ENCODE measurements at places on chromosomes 16 and 17. TPM values are rescaled to one million over a fixed set of nuclear protein-coding genes. Genes with fewer than 3 reads are reported as not detected.

HAS3 gene
- polyA plus RNA-seq = 0.19 TPM

RBFOX1 gene
- not detected for polyA plus RNA-seq

TNS4 gene
- polyA plus RNA-seq = not detected

KRT39 gene
- polyA plus RNA-seq = not detected

TMEM235 gene
- 0.02 TPM for polyA plus RNA-seq

DNA sequence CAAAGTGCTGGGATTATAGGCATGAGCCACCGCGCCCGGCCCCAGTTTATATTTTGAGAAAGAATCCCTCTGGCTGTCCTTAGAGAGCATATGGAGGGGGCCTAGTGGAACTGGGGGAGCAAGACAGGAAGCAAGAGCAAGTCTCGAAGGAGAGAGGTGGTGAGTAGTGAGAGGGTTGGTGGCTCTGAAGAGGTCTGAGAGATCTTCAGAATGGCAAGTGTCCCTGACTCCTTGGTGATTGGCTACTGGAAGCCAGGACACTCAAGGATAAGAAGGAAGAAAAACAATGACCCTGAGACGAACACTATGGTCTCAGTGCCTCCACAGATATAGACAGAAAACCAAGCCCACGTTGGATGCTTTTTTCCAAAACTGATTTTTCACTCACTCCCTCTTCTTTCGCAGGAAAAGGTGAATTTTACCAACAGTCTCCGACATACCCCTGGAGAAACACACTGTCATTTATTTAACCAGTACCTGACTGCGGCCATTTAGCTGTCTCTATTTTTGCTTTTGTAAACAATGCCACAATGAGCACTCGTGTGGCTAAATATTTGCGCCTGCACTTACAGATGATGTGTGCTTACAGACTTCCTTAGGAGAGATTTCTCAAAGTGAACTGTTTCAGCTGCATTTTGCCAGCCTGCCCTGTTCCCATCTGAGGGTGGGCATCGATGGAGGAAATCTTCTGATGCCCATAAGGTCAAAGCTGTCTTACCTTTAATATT is 15.9 kb upstream of the DOK4 start:
- H3K27ac ChIP-seq = no peak overlapping the region
- H3K27me3 ChIP-seq = no peaks in the 10 kb centered on the region
- no peaks in the 10 kb centered on the region for H3K36me3 ChIP-seq
- no peak for DNase-seq

DNA sequence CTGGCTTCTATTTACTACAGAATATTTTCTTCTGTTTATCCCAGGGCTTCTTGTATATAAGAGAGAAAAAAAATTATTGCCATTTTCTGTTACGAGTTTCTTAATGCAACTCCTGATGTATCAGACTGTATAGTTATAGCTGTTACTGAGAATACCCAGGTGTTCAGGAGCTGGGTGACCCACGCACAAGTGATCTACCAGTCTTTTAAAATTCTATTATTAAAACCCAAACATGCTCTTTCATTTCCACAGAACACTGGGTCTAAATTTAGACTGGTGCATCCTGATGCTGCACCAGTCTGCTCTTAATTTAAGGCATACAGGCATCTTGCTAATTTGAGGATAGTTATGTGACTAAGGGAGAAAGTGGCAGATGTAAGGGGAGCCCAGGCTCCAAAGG is 31.2 kb upstream of the NLRP1 start:
- no peak for DNase-seq
- no peaks in the 10 kb centered on the region for H3K36me3 ChIP-seq
- peaks cover 8% of the 10 kb centered on the region for H3K27me3 ChIP-seq
- H3K27ac ChIP-seq = no peak overlapping the region
- no peak overlapping the region for H3K4me3 ChIP-seq

GRCh38 chr17:28193241-28193640 is 125.8 kb upstream of the TMEM97 start:
- peaks cover 4% of the 10 kb centered on the region for H3K36me3 ChIP-seq
- H3K4me3 ChIP-seq = no peak overlapping the region
- H3K27me3 ChIP-seq = no peaks in the 10 kb centered on the region
- no peak for DNase-seq

GRCh38 chr17:68595496-68595895 is 5.7 kb downstream of the FAM20A start:
- no peak for DNase-seq
- H3K4me1 ChIP-seq = peaks cover 14% of the 10 kb centered on the region
- H3K36me3 ChIP-seq = no peaks in the 10 kb centered on the region
- no peak overlapping the region for H3K4me3 ChIP-seq
- H3K27ac ChIP-seq = peak overlapping the region; percentile 39

GRCh38 chr16:3431779-3432219 is 11.5 kb downstream of the ZNF597 start:
- DNase-seq = peak; percentile 48
- H3K36me3 ChIP-seq = peaks cover 9% of the 10 kb centered on the region
- no peaks in the 10 kb centered on the region for H3K4me1 ChIP-seq

DNA sequence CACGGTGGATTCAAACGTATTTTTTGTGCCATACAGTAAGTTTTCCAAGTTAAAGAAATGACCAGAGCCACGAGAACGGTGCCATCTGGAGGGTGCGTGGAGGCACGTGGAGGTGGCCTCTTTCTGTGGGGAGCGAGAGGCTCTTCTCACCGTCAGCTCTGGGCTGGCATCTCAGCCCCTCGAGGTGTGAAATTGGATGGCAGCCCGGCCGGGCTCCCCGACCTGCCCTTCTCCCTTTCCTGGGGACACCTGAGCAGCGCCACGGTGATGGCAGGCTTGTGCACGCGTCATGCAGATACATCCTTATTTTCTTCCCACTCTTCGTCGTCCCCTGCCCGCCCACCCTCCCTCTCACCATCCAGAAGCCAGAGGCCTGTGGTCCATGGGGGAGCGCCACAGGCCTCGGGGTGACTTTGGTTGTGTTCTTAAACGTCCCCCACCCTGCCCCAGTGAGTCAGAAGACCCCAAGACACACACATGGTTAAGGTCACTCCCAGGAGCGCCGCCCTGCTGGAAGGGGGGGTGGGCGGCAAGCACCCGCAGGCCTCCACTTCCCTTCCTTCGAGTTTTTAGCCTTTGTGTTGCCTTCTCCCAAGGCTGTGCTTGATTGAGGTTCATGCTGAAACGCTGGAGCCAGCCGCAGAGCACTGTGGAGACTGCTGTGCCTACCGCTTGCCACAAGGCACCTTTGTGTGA is 109.4 kb downstream of the BANP start:
- no peaks in the 10 kb centered on the region for H3K27me3 ChIP-seq
- DNase-seq = no peak
- H3K4me1 ChIP-seq = no peaks in the 10 kb centered on the region
- no peak overlapping the region for H3K27ac ChIP-seq
- peaks cover 10% of the 10 kb centered on the region for H3K36me3 ChIP-seq
- H3K4me3 ChIP-seq = no peak overlapping the region

DNA sequence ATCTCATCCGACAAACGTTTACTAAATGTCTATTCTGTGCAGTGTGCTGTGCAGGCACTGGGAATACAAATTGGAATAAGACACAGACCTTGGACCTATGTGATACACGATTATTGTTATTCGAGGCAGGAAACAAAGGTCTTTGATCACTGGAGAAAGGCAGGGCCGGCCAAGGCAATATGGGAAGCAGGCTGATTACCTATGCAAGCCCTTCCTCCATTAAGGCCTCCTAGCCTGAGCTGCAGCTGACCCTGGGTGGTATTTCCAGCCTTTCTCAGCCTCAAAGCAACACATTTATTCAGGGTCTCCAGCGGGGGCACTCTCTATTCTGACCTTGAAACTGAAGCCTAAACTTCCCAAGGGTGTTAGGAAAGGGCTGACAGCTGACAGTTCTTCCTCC is 13.4 kb downstream of the ST6GALNAC1 start:
- no peak overlapping the region for H3K27ac ChIP-seq
- H3K36me3 ChIP-seq = no peaks in the 10 kb centered on the region

GRCh38 chr16:81487301-81487720 is 42.7 kb downstream of the CMIP start:
- no peak for DNase-seq
- no peaks in the 10 kb centered on the region for H3K27me3 ChIP-seq
- no peak overlapping the region for H3K4me3 ChIP-seq
- H3K4me1 ChIP-seq = peaks cover 35% of the 10 kb centered on the region
- no peak overlapping the region for H3K27ac ChIP-seq
- no peaks in the 10 kb centered on the region for H3K36me3 ChIP-seq

DNA sequence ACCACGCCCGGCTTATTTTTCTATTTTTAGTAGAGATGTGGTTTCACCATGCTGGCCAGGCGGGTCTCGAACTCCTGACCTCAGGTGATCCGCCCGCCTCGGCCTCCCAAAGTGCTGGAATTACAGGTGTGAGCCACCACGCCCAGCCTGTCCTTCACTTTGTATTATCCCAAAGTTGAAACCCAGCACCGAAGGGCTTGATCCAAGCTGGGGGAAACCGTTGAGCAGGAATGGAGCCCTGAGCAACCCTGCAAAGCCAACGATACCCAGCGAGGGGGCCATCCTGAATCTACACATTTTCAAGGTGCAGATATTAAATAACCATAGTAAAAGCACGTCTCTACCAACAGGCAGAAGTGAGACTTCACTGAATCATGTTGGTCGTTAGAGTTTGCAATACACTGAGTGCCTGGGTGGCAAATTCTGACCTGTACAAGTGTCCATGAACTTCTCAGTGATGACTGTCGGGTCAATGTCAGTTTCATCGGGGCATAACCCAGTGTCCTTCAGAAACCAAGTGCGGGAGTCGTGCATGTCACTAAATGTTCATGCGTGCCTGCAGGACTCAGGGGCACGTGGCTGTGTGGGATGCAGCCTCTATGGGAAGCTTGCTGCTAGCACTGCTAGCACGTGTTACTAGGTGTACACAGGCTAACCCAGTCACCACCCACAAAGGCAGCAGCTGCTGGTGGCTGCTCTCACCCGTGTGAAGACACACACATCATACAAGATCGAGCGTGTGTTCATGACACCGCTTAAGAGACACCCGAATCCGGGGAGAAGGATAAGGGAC is 10.5 kb upstream of the RBFOX3 start:
- H3K4me3 ChIP-seq = no peak overlapping the region
- H3K36me3 ChIP-seq = no peaks in the 10 kb centered on the region
- H3K4me1 ChIP-seq = no peaks in the 10 kb centered on the region
- H3K27me3 ChIP-seq = peaks cover 9% of the 10 kb centered on the region

DNA sequence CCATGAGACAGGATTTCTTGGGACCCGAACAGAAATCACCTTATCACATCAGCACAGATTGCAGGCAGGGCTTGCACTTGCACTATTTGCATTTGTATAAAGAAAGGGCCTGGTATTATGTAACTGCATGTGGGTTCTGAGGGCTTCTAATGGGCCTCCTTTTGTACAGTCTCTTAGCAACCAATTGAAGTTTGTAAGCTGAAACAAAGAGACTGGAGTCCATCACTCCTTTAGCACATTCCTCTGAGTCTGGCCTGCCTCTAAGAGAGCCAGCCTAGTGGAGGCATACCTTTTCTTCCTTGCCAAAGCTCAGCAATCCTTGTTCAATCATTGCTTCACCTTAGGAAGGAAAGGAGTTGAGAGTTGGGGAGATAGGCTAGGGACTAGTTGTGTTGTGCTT is 387.1 kb downstream of the XYLT1 start:
- H3K27me3 ChIP-seq = no peaks in the 10 kb centered on the region
- H3K4me3 ChIP-seq = no peak overlapping the region
- DNase-seq = no peak

GRCh38 chr16:59684911-59685310 is 950.8 kb upstream of the GOT2 start:
- H3K4me1 ChIP-seq = no peaks in the 10 kb centered on the region
- H3K27me3 ChIP-seq = no peaks in the 10 kb centered on the region
- DNase-seq = no peak

DNA sequence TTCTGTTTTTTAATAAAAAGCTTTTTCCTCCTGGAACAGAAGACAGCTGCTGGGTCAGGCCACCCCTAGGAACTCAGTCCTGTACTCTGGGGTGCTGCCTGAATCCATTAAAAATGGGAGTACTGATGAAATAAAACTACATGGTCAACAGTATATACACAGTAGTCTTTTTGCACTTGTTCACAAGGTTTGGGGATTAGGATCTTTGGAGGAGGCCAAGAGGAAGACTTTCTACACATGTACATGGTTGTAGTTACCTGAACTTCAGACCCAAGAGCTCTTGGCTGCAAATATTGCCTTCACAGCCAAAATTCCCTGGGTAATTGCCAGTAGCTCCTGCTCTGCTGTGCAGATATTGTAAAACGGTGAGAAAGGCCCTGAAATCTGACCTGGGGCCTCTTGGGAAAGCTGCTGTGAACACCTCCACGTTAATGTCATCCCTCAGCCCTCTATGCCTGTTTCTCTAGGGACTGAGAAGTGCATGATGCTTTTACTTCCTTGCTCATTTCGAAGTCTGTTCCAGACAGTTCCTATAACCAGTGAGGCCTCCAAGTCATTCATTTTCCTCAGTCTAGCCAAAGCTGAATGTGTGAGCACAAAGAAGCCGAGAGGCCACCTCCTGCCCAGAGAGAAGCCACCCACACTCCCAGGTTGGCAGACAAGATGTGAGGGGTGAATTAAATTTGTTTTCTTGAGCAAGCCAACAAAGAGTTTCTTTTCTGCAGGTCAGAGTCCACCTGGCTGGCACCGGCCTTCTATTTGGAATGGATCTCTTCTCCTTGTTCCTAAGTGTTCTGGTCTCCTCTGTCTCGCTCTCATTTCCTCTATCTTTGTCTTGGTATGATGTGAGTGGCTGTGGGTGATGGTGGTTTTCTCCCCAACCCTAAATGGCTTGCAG is 15.9 kb downstream of the ANKRD40 start:
- H3K27me3 ChIP-seq = no peaks in the 10 kb centered on the region
- H3K27ac ChIP-seq = peak overlapping the region; percentile 15
- no peak for DNase-seq
- H3K4me1 ChIP-seq = peaks cover 66% of the 10 kb centered on the region
- peaks cover 13% of the 10 kb centered on the region for H3K36me3 ChIP-seq
